ENCODE measurements at places on chromosomes 5 and 9. TPM values are rescaled to one million over a fixed set of nuclear protein-coding genes. Genes with fewer than 3 reads are reported as not detected.

The ZNF883 gene
- 1.4 TPM for polyA plus RNA-seq

The EIF4E1B gene
- 0.62 TPM for polyA plus RNA-seq

The TPM2 gene
- 13,470 TPM for polyA plus RNA-seq

DNA sequence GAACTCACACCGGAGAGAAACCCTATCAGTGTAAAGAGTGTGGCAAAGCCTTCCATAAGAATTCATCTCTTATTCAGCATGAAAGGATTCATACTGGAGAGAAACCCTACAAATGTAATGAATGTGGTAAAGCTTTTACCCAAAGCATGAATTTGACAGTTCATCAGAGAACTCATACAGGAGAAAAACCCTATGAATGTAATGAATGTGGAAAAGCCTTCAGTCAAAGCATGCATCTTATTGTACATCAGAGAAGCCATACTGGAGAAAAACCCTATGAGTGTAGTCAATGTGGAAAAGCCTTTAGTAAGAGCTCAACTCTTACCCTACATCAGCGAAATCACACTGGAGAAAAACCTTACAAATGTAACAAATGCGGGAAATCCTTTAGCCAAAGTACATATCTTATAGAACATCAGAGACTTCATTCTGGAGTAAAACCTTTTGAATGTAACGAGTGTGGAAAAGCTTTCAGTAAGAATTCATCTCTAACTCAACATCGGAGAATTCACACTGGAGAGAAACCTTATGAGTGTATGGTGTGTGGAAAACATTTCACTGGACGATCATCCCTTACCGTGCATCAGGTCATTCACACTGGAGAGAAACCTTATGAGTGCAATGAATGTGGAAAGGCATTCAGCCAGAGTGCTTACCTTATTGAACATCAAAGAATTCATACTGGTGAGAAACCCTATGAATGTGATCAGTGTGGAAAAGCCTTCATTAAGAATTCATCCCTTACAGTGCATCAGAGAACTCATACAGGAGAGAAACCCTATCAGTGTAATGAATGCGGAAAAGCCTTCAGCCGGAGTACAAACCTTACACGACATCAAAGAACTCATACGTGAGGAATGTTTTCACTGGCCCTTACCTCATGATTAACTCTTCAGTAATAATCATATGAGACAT, 8.9 kb upstream of the ZNF454 start:
- no peak for DNase-seq

DNA sequence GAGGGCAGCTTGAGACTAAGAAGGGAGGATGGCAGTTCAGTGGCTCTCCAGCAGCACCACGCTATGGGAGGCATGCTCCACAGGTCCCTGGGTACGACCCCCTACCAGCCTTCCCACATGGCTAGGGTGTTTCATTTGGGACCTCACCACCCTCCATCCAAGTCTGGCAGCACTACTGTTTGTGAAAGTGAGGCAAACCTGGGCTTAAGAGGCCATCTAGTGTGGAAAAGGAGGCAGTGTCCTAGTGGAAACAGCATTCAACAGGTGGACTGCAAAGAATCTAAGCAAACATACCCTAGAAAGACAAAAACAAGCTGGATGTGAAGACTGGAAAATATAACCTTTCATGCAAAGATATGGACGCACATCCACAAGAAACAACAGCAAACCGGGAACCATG, 4.8 kb upstream of the C5orf47 start:
- DNase-seq, result no peak

GRCh38 chr9:82991671-82992070, 71.3 kb downstream of the RASEF start:
- no peak for DNase-seq

DNA sequence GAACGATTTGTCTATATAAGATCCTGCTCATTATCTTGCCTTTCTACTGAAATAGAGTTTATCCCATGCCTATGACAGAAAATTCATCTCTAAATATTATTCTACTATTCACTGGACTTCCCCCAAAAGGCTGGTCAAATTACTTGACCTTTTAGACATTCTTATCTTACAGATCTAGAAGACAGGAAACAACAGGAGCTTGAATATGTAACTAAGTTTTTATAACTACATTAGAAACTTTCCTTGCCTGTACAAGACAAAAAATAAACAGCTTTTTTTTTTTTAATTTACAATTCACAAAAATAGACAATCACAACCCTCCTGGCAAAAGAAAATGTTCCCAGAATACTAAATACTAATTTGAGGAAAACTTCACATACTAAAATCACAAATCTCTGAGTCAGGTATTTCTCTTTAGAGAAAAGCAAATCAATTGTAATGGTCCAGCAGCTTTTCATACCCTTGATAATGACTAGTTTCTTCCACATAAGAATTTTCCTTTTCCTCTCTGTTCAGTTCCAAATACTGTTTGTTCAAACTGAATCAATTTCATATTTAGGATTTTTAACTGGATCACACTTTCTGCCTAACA, 68.6 kb downstream of the MLLT3 start:
- DNase-seq, result no peak

DNA sequence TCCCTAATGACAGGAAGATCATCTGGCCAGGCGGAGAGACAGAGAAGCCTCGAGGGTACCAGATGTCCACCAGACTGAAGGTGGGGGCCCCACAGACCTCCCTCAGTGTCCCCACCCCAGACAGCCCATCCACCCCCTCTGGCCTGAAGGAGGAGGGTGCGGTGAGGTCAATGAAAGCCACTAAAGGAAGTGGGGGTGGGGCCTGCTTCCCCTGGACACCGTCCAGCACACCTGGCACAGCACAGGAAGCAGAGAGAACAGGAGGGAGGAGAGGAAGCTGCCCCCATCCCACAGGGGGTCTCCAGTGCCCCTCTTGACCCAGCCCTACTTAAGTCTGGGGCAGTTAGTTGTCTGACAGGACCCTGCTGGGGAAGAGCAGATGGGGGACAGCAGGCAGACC, 11.2 kb downstream of the LRRC26 start:
- DNase-seq, result no peak

Data from psoas muscle (tissue), 8 donors.